ENCODE measurements at places on chromosomes 13 and 19.

- DNase-seq, result no peak
Observed at GRCh38 chr13:56561327-56561726, 579.4 kb upstream of the PRR20A start.

GRCh38 chr13:67259208-67259607 lies 29.1 kb upstream of the PCDH9 start:
- DNase-seq, result no peak

GRCh38 chr13:71399631-71400215 lies 467.3 kb downstream of the DACH1 start:
- no peak for DNase-seq

DNA sequence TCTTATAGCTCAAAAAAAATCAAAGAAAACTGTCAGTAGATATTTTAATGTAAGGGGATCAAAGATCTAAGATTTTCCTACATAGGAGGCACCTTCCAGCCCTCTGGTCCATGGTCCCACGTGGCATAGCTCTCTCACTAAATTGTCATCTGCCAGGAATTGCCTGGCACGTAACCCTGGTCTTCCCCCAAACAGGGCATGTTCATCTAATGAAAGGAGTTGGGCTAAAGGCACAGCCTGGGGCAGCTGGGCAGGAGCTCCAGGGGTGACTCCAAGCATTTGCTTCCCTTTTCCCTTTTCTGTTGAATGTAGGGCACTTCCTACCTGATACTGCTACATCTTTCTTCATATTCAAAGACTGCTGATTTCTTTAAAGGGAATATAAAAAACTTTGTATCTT lies 148.7 kb downstream of the COL4A1 start:
- DNase-seq, result no peak

DNA sequence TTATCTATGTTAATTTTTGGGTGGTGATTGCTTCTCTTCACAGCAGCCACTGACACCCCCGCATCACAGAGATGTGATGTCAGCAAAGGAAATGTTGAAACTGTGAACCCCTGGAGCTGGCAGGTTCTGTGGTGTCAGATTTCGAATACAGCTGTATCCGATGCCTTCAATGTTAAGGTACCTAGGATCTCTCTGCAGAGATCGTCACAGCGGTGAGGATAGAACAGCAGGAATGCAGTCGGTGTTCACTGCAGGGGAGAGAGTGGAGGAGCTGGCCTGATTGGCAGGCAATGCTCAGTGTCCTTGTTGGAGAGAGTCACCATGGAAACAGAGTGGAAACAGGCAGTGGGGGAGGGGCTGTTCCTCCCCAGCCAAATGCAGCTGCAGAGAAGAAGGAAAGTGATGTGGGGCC lies 79.5 kb upstream of the ZNF835 start:
- no peak for DNase-seq

GRCh38 chr19:18769989-18770528 lies 21.0 kb downstream of the COMP start:
- DNase-seq, result no peak

DNA sequence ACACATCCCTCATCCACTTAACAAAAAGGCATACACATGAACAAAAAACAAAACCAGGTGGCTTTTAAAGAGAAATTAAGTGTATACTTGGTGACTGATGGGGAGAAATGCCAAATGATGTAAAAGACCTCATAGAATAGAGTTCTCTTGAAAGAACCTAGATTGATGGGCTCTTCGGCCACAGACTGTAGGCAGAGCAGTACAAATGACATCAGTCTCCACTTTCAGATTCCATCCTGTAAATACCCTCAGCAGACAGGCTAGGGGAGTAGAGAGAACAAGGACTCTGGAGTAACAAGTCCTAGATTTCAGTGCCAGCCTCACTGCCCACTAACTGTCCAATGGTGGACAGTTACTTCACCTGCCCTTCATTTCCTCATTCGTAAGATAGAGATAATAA lies 203.8 kb downstream of the MZT1 start:
- no peak for DNase-seq

DNA sequence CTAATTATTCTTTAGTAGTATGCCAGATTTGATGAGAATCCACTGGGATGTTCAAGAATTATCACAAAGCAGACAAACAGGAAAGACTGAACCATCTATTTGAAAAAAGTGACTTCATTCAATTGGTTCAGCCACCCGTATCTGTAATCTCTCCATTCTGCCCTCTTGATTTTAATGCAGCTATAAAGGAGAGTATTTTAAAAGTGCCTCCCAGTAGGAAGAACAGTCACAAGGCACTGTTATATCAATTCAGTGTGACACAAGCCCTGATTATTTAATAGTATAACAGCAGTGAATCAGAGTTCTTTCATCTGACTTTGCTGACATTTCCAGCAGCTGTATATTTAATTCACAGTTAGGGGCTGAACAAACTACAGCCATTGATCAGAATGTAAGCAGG lies 77.3 kb upstream of the SLAIN1 start:
- no peak for DNase-seq

GRCh38 chr19:17938092-17938845 lies 5.5 kb downstream of the CCDC124 start:
- peak; percentile 91 for DNase-seq
